Stimulated activated CD4-positive, alpha-beta T cell treated with anti-CD3 and anti-CD28 coated beads, Interleukin-2, amount 100 ng/mL, for 24 hours (primary cell): ENCODE measurements at places on chromosomes 5 and 9.

DNA sequence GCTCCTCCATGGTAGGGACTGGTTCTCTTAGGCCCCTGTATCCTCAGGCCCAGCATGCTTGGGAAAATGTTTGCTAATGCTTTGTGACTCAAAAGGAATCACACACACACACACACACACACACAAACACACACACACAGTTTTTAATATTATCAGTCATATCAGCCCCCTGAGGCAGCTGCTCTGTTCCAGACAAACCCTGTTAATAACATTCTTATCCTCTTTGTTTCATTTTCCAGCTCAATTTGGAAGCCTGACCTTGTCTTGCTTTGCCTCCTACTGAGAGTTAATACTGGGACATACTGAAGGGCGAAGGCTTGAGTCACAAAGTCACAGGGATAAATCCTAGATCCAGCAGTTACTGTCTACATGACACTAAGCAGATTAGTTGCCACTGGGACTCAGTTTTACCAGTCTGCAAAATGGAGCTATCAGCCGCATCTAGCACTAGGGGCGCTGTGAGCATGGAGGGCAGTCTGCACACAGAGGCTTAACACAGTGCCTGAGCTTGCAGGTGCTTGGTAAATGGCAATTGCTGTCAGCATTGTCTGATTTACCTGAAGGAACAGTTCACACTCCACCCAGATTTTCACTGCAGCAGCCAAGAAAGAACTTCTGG is 37.1 kb upstream of the KCNMB1 start:
- no peak for DNase-seq

DNA sequence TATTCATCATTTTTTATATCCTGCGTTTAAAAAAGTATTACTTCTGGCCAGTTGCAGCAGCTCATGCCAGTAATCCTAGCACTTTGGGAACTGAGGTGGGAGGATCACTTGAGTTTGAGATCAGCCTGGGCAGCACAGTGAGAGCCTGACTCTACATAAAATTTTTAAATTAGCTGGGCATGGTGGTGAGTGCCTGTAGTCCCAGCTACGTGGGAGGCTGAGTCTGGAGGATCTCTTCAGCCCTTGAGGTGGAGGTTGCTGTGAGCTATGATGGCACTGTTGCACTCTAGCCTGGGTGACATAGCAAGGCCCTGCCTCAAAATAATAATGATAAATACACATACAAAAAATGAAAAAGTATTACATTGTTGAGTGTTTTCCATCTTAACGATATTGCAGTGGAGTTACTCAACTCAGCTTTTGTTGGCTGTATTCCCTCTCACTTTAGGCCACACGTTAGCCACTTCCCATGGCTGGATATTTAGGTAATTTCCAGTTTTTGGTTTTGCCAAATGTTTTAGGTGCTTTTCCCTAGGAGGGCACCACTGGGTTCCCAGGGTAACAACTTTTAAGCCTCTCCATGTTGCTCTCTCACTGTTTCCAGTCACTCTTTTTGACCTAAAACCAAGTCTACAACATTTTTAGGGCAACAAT is 20.6 kb downstream of the SHB start:
- DNase-seq: no peak

- DNase-seq: no peak
Measured at GRCh38 chr9:27431543-27432147, 92.4 kb upstream of the IFNK start.

- DNase-seq: no peak
Measured at GRCh38 chr5:65078331-65078730, 309.6 kb downstream of the CWC27 start.

GRCh38 chr5:44489759-44490158 is 100.5 kb upstream of the FGF10 start:
- DNase-seq: no peak

DNA sequence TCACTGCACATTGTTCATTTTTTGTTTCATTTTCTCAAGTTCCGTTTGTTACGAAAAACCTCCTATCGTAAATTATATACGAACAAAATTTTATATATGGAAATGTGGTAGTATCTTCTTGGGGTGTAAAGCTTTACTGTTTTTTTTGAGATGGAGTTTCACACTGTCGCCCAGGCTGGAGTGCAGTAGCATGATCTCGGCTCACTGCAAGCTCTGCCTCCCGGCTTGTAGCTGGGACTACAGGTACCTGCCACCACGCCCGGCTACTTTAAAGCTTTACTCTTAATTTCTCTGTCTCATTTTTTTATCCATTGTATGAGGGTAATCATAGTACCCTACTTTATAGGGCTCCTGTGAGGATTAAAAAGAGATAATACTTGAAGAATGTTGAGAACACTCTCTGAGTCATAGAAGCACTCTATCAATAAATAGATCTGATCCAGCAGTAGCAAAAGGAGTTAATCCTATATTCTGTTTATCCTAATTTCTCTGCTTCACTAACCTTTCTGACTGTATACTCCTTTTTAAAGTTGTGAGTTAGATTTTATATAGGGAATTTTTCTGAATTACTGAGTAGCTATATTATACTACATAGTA is 5.6 kb upstream of the LRRC70 start:
- DNase-seq: no peak
